ENCODE measurements at places on chromosomes 4 and X. TPM values are rescaled to one million over a fixed set of nuclear protein-coding genes. Genes with fewer than 3 reads are reported as not detected.

DNA sequence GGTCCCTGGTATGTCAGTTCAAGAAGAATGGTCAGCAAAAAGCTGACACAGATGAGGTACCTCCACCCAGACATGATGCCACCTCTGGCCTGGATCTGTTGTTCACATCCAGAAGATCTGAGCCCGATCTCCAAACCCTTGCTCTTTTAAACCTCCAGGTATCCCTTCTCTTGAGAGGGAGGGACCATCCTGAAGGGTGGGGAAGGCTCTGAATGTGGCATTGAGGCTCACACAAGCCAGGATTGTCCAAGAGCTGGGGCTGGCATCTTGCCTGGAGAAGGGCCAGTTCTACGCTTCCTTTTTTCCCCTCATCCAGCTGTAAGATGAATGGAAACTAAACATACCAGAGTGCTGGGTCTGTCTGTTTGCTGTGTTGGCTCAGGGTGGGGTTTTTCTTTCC lies at the start of gene ITIH6:
Gene ITIH6 (minus strand): TSS at position 119 of the 400 bp plus-strand sequence. CDS start 45 bp downstream, at position 74.
- no peak for DNase-seq

GRCh38 chrX:2314831-2315365 lies 185.9 kb downstream of the DHRSX start:
- DNase-seq, result no peak

DNA sequence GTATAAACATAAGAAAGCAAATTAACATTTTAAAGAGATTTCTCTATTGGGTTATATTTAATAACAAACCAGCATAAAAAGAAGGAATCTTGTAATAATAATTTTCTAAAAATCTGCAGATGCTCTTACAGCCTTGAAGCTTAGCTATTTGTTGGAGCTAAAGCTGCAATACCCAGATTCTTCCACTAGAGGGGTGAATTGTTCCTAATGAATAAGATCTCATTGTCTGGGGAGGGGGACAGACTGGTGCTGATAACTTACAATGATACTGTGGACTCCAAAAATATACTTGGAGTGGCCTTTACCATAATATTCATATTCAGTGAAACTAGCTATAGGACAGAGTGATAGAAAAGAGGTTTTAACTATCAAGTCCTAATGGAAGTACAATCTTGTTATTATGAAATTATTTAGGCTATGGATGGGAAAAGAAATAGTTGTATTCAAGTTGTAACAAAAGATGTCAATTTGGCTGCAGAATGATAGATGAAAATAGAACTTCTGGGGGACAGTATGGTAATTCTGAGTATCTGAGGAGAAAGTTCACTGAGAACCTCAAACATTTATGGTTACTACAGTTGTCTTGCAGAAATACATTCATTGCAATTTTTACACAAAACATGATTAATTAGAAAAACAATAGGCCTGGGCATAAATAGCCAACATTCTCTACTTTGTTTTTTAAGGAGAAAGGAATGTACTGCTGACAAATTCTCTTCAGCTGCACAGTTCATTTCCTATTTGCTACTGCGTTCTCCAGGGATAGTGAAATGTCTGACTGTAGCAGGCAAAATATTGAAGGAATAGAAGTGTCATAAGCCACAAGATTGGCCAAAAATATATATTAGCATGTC lies 443.3 kb downstream of the GBA3 start:
- DNase-seq, result no peak

GRCh38 chrX:119647552-119648420 lies 41.6 kb upstream of the NKRF start:
- DNase-seq, result no peak

- no peak for DNase-seq
Measured at GRCh38 chr4:30073011-30073710, 647.0 kb upstream of the PCDH7 start.

NSUN7 gene
- 9.8 TPM for total RNA-seq

SMPX gene
- total RNA-seq, result 403 TPM

SLC7A11 gene
- total RNA-seq, result 5.0 TPM

- DNase-seq, result no peak
Measured at GRCh38 chr4:111037591-111038360, 414.9 kb upstream of the PITX2 start.

DNA sequence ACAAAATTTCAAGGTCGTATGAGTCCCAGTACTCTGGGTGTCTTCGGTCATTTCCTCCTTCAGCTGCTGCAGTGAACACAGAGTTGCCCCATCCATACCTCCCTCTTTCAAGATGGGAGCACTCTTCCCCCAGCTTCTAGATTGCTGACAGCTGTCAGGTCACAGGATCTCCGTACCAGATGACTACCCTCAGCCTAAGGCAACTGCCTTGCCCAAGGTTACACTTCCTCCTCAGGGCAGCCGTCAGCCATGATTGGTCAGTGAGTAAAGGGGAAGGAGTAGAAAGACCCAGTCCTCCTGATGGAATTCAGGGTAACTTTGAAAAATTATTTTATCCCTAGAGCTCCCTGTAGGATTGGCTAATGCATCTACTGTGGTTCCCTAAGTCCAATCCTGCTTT lies 81.6 kb downstream of the NAF1 start:
- DNase-seq, result no peak

GRCh38 chr4:188596021-188596420 lies 456.8 kb downstream of the TRIML1 start:
- no peak for DNase-seq

GRCh38 chr4:186689476-186689875 lies 34.2 kb downstream of the FAT1 start:
- no peak for DNase-seq

DNA sequence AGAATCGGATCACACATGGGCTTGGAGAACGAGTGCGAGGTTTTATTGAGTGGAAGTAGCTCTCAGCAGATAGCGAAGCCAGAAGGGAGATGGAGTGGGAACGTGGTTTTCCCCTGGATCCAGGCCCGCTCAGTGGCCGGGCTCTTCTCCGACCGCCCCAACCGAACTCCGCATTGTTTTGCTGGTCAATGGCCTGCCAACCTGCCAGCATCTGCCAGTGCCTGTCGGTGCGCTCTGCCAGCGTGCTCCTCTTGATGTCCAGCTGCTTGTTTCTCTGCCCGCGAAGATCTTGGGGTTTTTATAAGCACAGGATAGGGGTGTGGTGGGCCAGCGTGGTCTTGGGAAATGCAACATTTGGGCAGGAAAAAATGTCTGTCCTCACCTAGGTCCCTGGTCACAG lies 5.6 kb upstream of the SYTL5 start:
- no peak for DNase-seq

- no peak for DNase-seq
Measured at GRCh38 chr4:178309890-178310289, 867.7 kb upstream of the AGA start.

USP26 gene
- not detected for total RNA-seq

IL9R gene
- not detected for total RNA-seq

- DNase-seq, result no peak
Measured at GRCh38 chrX:137742846-137743245, 176.9 kb downstream of the ZIC3 start.

DNA sequence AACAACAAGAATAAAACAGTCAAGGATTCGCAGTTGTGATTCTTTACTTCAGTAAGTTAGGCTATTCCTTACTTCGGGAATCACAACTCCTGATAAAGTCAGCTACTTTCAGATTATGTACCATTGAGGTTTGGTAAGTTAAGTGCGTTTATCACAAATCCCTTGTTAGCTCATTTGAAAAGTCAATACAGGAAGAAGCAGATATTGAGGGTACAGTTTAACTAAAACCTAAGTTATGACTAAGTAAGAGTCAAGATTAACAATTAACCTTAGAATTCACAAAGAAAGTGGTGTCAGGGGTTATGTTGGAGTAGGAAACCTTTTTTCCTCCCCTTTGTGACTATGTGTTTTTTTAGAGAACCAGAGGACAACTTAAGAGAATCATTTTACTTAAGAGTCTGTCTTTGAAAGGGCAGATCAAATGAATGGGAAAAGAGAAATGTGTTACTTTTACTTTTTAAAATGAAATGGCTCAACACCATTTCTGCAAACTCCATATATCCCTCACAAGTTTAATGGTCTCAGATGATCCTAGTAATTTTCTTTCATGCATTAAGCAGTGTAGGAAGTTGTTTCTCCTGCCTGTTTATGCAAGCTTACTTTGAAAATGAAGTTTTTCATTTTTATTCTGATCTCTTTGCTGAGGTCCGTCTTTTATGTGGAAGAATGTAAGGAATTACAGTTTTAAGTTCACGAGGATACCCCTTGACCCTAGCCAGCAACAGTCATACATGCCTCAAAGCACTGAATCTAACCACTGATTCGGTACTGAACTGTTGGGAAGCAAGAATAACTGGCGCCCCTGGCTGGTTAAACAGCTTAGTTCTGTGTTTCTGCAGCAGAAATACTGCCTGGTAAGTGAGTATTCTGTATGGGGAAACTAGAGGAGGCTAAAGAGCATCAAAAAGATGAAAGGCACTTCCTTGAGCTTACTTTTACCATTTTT lies 211.7 kb downstream of the SLC4A4 start:
- DNase-seq, result no peak

GRCh38 chr4:92236877-92237276 lies 66.9 kb upstream of the GRID2 start:
- no peak for DNase-seq

TKTL2 gene
- not detected for total RNA-seq

ASMT gene
- not detected for total RNA-seq

DNA sequence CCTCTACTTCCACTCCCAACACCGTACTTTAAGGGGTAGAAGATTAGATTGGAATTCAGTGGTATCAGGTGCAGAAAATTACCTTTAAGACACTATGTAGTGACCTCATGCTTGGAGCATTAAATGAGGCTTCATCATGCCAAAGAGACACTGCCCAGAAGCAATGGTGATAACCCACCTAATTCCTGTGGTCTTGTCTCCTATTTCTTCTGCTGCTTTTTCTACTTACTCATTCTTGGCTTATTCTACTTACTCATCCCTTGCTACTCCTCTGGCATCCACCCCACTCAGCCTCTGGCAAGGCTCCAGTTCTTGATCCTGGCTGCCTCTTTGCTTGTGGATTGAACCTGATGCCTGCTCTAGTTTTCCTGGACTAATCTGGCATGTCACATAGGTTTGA lies 62.3 kb upstream of the ADAMTS3 start:
- no peak for DNase-seq

CLNK gene
- total RNA-seq, result not detected

DNA sequence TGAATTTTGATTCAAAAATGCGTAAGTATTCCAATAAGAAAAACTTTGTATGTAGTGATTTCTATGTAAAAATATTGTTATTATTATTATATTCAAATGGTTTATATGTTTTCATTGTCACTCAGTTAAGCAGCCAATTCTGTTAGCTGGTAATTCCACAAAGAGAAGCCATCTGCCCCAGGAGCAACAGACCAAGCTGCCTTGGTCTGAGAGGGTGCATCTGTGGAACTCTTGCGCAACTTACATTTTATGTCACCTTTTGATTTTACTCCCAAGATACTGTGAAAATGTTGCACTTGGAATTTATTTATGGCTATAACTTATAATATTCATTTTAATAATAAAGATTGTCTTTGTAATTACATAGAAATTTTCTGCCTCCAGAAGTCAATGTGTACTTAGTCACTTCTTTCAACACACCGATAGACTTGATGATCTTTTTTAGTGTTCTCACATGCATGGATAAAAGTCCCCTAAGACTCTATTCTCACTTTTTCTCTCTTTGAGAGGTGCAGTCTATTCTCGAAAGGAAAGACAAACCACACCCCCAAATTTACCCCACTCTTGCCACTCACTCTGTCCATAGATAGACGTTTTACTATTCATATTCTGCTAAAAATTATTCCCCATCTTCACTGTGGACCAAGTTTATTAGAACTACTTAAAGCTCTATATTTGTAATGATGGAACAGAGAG lies 30.6 kb downstream of the GPR174 start:
- no peak for DNase-seq

DNA sequence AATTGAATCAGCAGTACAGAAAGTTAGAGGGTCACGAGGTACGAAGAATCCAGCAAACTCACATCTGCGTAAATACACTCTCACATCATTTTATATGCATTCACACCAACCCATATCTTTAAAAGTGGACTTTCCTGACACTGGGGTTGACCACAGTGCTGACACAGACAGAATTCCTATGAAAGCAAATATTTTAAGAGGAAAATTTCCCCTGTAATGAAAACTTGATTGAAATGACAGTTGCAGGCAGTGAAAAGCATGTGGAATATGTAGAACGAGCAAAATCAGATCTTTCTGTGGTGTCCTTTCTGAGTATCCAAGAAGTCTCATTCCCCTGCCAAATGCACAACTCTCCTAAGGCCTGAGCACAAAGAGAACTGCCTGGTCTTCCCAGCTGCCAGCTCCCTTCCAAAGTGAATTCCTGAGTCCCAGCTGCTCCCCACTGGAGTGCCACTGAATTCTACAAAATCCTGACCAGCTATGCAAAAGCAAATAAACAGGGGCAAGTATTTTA lies 50.5 kb upstream of the FAM9C start:
- DNase-seq, result no peak

- no peak for DNase-seq
Measured at GRCh38 chr4:37985730-37986275, 25.6 kb downstream of the PTTG2 start.

- DNase-seq, result no peak
Measured at GRCh38 chr4:94595880-94596483, 144.2 kb downstream of the PDLIM5 start.

TCP11X2 gene
- total RNA-seq, result not detected

- DNase-seq, result no peak
Measured at GRCh38 chrX:130524476-130525194, 122.8 kb downstream of the RBMX2 start.

PCDH7 gene
- total RNA-seq, result 16.8 TPM

GRCh38 chr4:89164400-89164799 lies 53.1 kb downstream of the TIGD2 start:
- DNase-seq, result no peak

GRCh38 chr4:178138491-178138890 lies 696.3 kb upstream of the AGA start:
- DNase-seq, result no peak

GLRA3 gene
- not detected for total RNA-seq

All from right atrium auricular region (tissue), 2 donors.